GM12865 (cell line): ENCODE measurements at places on chromosomes 1 and 21.

DNA sequence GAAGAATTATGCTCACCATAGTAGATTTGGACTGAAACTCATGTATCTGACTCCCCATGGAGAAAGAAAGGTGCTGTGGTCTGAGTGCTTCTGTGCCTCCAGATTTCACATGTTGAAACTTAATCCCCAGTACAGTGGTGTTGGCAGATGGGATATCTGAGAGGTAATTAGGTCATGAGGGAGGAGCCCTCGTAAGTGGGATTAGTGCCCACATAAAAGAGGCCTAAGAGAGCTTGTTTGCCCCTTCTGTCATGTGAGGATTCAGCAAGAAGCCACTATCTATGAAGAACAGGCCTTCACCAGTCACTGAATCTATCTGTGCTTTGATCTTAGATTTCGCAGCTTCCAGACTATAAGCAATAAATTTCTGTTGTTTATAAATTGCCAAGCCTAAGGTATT is 150.1 kb downstream of the PLPP3 start:
- no peak for DNase-seq

- DNase-seq: no peak
Observed at GRCh38 chr1:110083061-110083865, 12.8 kb upstream of the ALX3 start.

DNA sequence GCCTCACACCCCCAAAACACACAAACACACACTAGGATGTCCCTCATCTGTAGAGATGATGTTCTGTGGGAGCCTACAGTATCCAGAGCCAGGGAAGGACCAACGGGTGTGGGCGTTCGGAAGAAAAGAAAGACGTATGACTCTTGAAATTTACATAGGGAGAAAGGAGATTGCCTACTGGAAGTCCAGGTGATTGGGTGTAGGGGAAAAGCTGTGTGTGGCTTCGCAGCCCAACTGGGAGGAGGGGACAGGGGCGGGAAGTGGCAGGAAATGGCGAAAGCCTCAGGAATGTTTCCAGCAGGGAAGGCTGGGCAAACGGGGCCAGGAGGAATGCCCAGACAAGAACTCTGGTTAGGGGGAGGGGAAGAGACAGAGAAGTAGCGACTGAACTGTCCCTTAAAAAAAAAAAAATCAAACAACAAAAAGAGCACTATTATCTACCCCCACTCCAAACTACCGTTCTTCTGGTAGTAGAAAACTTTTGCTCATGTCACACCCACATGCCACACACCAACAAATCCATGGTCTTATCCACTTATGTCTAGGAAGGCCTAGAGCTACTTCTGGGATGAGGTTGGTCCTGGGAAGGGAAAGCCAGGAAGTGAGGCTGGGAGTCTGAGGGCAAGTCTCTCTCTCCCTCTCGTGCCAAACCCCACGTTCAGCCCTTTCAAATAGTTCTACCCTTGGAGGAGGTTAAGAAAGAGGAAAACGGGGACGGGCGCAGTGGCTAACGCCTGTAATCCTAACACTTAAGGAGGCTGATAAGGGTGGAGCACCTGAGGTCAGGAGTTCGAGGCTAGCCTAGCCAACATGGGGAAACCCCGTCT is 1.8 kb upstream of the CKS1B start:
- DNase-seq: no peak

- DNase-seq: no peak
Observed at GRCh38 chr1:180157576-180158057, 2.9 kb downstream of the QSOX1 start.

DNA sequence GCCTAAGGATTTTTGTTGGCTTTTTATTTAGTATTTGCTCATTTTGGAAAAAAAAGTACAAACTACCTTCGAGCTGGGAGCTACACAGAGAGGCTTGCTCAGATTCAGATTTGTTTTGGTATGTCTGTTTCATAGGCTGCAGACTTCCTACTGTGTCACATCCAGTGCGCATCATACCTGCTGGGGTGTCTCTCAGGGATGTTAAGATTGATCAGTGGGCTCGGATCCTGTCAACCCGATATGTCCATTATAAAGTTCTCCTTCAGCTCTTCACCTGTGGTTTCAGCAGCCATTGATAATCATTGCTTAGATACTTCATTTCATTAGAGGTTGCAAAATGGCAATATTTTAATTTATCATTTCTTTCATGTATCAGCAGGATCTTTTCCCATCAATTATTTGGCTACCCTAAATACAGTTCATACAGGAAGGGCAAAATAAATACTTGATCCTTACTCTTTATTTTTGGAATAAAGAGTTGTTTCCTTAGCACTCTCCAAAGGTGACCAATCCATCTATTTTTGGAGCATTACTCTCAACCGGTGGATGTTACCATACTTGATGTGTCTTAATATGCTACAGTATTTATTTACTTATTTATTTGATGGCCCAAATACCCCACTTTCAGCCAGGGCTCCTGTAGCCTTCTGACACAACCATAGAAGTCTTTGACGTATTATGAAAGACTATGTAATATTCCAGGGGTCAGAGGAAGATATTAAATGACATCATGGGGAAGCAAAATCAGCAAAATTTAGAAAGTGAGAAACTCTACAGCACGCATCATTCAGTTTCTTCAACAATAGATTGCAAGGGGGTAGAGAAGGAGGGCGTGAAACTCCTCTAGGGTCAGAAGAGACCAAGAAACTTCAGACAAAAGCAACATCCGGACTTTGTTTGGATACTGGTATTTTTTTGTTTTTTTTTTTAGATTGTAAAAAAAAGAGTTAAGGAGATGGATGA is 55.3 kb upstream of the HNRNPU start:
- peak; percentile 68 for DNase-seq

DNA sequence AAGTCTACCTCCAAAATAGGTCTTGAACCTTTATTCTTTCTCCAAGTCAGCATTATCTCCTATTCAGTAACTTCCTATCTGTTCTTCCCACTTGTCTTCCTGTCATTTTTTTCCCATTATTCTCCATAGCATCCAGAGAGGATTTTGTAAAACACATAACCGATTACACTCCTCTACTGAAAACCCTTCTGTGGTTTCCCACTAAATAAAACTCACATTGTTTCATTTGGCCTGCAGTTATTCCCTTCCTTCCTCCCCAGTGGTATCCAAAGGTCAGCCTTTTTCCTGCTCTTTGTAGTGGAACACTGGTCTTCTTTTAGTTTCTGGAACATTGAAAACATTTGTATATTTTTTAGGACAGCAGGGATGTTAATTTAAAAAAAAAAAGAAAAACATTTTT is 266.0 kb downstream of the GPR52 start:
- no peak for DNase-seq

GRCh38 chr1:74690364-74690696 is 16.7 kb upstream of the ERICH3 start:
- no peak for DNase-seq

- DNase-seq: no peak
Observed at GRCh38 chr1:230822092-230822581, 46.2 kb downstream of the C1orf198 start.

GRCh38 chr1:157040802-157041201 is 4.7 kb downstream of the ARHGEF11 start:
- peak; percentile 12 for DNase-seq
